ENCODE measurements at places on chromosomes 1 and 21.

GRCh38 chr1:46173361-46173856, 1.5 kb upstream of the TSPAN1 start:
- DNase-seq, result no peak

- no peak for DNase-seq
Measured at GRCh38 chr21:30996728-30997127, 41.5 kb downstream of the KRTAP19-8 start.

GRCh38 chr1:225454733-225455132, 26.9 kb upstream of the LBR start:
- DNase-seq, result no peak

- DNase-seq, result no peak
Measured at GRCh38 chr1:11768821-11769220, 6.8 kb downstream of the C1orf167 start.

- no peak for DNase-seq
Measured at GRCh38 chr1:10555635-10556429, 81.1 kb downstream of the PEX14 start.

- no peak for DNase-seq
Measured at GRCh38 chr1:30777904-30778153, 20.3 kb upstream of the LAPTM5 start.

DNA sequence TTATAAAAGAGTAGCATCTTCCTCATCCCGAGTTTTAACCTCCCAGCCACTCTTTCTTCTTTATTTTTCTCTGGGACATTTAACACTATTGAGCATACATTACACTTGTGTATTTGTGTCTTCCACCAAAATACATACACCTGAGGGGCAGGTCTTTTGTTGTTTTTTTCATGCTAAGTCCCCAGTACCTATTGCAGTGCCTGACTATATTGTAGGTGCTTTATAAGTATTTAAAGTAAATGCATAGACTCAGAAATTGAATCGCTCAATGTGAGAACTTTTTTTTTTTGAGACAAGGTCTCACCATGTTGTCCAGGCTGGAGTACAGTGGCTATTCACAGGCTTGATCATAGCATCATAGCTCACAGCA, 7.8 kb upstream of the SEMA4A start:
- no peak for DNase-seq

DNA sequence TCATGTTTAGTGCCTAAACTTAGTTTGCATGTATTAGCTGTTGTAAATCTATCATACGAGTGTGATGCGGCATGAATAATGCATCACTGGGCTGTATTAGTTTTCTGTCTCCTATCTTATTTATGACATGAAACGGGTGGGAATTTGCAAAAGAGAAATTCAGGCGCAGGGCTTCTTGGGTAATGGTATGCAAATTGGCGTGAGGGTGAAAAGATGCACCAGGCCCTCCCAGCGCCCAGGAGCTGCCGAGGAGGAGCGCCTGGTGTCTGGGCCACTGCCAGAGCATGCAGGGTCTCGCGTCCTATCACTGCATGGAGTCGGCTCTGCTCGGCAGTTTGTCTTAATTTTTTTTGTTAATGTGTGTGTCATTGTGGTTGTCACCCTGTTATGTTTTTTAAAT, 82.9 kb upstream of the ACTL8 start:
- DNase-seq, result no peak

GRCh38 chr1:52659851-52660596, 27.1 kb downstream of the SHISAL2A start:
- no peak for DNase-seq

DNA sequence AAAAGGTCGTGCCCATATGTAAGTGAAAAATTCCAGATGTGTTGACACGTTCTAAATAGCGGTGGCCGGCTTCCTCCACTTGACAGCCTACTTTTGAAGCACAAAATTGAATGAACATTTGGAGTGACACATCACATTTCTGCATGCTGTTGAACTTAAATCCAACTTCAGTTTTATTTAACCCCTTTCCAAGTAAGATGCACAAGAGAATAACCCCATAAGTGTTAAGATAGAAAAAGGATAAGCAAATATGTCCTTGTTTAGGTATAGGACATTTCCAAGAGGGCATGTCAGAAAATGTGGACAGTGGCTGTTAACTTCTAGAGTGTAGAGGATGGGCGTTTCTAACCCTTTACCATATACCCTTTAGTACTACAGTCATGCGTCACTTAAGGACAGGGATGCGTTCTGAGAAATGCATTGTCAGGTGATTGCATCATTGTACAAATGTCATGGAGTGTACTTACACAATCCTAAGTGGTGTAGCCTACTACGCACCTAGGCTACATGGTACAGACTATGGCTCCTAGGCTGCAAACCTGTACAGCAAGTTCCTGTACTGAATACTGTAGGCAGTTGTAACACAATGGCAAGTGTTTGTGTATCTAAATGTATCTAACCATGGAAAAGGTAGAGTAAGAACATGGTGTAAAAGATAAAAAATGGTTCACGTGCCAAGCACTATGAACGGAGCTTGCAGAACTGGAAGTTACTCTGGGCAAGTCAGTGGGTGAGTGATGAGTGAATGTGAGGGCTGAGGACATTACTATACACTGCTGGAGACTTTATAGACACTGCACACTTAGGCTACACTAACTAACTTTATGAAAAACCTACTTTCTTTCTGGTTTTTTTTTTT, 9.3 kb upstream of the FAM89A start:
- no peak for DNase-seq

- DNase-seq, result no peak
Measured at GRCh38 chr1:206554211-206554610, 46.9 kb downstream of the RASSF5 start.

- peak; percentile 63 for DNase-seq
Measured at GRCh38 chr1:109248797-109249629, at the start of gene CELSR2. CELSR2 (plus strand) TSS chr1:109249539; CDS start chr1:109250080, 541 bp downstream.

GRCh38 chr1:54853793-54854370, 33.1 kb downstream of the DHCR24 start:
- DNase-seq, result no peak

DNA sequence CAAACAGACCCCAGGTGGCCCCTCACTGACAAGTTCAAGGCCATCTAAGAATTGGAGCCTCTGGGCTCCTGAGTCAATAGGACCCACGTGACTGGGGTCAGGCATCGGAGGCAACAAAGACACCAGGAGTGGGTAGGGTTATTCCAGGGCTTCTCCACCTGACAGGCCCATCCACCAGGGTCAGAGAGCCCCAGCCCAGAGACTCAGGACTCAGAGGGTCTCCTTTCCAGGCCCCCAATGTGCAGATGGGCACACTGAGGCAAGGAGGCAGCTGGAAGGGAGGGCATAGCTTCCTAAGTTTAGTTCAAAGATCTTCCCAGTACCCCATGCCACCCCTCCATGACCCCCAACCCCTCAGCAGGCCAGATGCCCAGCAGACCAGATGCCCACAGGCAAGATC, 388.6 kb downstream of the MATN1 start:
- no peak for DNase-seq

DNA sequence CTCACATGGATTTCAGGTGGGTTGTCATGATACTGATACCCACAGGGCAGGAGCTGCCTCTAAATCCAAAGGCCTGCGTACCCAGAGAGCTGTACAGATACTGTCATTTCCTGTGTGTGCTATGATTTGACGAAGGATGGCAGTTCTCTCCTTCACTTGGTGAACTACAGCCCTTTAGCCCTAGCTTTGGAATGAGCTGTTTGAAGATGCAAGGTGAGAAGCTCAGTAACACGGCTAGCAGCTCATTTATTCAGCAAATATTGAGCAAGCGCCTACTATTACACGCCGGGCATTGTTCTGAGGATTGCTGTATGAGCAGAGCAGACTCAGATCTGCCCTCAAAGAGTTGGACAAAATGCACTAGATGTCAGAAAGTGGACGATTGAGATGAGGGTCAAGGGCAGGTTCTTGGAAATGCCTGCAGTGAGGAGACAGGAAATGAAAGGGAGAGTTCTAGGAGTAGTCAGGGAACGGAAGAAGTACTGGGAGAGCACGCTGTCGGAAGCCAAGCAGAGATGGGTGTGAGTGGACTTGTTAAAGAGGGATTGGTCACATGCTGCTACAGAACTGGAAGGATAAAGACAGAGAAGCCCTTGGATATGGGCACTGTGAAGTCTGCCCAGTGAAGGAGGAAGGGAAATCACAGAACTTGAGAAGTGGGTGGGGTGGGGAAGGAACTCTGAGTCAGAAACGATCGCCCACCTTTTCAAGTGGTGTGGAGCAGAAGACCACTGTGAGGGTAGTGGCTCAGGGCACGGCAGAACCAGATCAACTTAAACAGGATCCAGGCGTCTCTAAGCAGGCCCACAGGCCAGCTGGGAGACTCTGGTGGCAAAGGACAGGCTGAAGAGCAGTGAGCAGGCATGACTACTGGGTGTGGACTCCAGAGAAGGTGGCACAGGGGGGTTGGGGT, 7.1 kb downstream of the PTGFRN start:
- DNase-seq, result no peak

- DNase-seq, result no peak
Measured at GRCh38 chr1:114320586-114320985, 166.9 kb upstream of the SYT6 start.

GRCh38 chr1:3770047-3770765, 2.3 kb upstream of the SMIM1 start:
- no peak for DNase-seq

- DNase-seq, result no peak
Measured at GRCh38 chr1:77018761-77019160, 151.5 kb downstream of the ST6GALNAC5 start.

- DNase-seq, result no peak
Measured at GRCh38 chr1:13899856-13900255, 199.9 kb downstream of the PRDM2 start.

GRCh38 chr1:51661081-51661518, 44.2 kb downstream of the OSBPL9 start:
- DNase-seq, result no peak

GRCh38 chr1:109657395-109657794, 1.5 kb downstream of the GSTM4 start:
- DNase-seq, result no peak

DNA sequence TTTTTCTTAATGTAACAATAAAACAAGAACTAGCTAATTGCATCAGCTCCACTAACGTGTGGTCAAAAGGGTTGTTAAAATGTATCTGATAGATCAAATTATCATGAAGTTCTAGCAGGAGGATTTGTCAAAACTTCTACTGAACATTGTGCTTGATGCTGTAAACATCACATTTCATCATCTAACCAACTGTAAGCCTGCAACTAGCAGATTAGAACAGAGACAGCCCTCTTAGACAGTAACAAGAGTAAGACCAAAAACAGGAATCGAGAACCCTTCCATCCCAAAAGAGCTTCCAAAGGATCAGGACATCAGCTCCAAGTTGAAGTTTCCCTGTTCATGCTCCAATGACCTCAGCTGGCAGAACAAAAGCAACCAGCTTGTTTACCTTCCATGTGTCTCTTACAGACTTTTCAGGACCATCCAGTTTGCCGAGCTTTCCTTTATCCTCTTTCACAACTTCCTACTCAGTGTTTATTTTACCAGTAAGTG, 44.6 kb downstream of the NIBAN1 start:
- DNase-seq, result no peak

DNA sequence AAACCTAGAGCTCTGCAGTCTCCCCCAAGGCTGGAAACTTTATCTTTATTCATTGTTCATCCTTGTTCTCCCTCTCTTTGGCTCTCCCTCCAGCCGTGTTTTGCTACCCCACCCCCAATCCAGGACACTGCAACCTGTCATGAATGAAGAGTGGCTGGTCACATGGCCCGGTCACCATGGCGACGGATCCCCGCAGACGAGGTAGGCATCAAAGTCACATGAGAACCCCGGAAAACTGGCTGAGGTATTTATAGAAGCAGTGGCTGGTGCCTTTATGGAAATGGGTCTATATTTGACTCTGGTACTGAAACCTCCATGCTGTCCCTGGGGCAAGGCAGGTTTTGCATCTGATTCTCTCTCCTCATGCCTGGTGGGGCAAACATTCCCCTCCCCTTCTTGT, 13.4 kb upstream of the SLC6A17 start:
- peak; percentile 28 for DNase-seq

- no peak for DNase-seq
Measured at GRCh38 chr1:78071696-78072095, 25.9 kb downstream of the GIPC2 start.

DNA sequence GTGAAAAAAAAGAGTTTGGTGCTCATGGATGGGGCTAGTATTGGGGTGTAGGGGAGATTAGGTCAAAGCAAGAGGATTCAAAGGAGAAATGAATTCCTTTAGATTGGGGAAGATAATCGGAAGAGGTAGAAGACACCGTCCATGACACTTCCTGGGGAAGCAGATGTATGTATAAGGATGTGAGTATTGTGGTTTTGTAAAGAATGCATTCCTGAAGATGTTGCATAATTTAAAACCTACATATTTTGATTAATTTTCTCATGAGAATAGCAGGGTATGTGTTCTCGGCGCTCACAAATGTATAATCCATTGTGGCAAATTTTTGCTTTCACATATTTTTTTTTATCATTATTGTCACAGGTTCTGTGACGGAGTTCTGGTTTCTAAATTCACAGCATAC, 5.5 kb upstream of the LGALS8 start:
- no peak for DNase-seq

DNA sequence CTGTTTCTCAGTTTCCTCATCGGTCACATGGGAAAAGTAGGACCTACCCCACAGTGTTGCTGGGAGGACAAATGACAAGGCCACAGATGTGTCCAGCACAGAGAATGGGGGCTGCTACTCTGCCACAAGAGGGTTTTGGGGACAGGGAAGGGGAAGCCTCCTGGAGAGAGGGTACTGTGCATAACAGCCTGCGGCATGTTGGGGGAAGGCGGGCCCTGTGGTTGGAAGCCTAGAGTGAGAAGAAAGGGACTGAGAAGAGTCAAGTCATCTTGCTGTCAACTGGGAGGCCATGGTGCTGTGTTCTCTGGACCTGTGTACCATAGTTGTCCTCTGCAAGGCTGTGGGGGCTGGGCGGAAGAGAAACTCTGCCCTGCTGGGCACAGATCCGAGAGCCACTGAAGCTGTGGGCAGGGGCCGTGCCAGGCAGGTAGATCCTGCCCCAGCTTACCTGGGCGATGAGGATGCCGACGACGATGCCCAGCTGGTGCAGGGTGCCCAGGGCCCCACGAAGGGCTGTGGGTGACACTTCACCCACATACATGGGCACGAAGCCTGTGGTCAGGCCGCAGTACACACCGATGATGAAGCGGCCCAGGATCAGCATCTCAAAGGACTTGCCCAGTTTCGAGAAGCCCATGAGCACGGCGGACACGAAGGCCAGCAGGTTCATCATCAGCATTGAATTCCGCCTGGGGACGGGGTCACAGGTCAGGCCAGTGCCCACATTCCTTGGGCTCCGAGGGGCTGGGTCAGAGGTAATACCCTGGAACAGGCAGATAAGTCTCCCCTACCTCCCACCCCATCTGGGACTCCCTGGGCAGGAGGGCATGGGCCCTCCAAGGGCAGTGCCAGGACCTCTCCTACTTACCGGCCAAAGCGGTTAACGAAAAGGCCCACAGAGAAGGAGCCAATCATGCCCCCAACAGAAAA, 28.2 kb downstream of the SLC2A1 start:
- DNase-seq, result no peak

DNA sequence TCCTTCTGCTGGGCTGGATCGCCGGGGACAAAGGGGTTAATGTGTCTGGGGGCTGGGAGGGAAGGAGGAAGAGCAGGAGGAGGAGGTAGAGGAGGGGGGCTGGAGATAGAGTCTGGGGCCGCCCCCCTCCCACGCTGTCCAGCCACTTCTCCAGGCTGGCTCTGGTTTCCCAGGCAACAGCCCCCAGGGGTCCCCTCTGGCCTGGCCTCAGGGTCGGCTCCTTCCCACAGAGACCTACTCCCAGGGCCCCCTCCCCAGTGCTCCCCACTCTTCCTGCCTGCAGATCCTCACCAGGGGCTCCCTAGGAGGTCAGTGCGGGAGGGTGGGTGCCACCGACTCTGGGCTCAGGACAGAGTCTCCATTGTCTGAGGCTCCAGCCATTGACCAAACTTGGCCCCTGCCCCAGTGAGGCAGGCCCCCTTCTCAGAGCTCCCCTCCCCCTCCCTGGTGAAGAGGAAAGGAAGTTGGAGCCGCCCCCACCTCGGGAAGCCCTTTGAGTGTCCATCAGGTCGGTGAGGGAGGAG, 34.1 kb downstream of the ARHGEF10L start:
- DNase-seq, result no peak
